ENCODE measurements at places on chromosomes 7 and 10.

- no peak for DNase-seq
These were observed 91.3 kb upstream of the BET1 start for GRCh38 chr7:94095316-94096009.

DNA sequence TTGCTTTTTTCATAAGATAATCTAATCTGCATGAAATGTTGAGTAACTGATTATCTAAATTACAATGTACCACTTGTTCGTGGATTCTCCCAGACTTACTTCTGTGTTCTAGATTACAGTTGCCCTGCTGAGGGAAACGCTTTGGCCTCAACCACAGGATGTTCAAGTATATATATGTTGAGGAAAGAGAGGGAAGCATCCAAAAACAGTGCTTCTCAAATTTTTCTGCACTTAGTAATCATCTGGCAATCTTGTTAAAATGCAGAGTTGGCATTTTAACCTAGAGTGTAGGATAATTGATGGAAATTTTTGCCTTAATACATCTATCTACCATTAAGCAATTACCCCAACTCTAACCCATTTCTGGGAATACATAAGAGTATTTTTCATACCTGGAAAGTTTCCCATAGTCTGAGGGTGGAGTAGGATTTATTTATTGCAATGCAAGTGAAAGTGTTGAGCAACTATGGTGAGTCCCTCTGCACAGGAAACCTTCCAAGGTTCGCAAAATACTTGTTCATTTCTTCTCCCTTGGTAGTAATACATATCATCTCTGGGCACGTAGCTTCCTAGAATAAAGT, 59.6 kb upstream of the C1GALT1 start:
- DNase-seq: no peak

- no peak for DNase-seq
These were observed 3.0 kb upstream of the PLAU start for GRCh38 chr10:73907841-73908517.

- DNase-seq: no peak
These were observed 204.4 kb upstream of the TMEM72 start for GRCh38 chr10:44706745-44707144.

DNA sequence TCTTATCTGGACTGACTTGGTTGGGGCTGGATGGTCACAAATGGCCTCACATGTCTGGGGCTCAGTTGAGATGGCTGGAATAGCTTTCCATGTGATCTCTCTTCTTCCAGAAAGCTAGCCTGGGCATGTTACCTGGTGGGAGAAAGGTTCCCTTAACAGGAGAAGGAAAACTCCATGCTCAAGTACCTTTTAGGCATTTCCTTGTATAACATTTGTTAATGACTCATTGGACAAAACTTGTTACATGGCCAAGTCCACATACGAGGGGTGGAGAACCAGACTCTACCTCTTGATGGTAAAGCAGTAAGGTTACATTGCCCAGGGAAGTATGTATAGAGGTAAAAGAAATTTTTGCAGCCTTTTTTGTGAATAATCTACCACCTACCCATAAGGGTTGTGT, 826.4 kb downstream of the LRMDA start:
- DNase-seq: no peak

DNA sequence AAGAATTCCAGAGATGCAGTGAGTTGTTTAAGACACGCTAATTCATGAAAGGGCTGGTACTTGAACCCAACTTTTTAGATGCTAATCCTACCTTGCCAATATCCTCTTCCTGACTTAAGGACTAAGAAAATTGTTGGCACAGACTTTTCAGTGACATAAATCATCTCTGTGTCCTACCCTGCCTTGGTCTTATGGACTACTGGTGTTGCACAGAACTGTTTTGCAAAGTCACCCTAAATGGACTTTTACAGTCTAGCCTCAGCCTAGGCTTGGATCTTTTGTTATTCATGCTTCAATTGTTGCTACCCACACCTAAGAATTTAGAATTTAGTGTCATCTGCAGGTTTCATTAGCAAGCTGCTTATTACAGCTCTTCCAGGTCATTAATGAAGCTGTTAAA, 112.7 kb downstream of the SORCS1 start:
- no peak for DNase-seq

GRCh38 chr10:63666836-63667383, 145.7 kb downstream of the REEP3 start:
- no peak for DNase-seq

DNA sequence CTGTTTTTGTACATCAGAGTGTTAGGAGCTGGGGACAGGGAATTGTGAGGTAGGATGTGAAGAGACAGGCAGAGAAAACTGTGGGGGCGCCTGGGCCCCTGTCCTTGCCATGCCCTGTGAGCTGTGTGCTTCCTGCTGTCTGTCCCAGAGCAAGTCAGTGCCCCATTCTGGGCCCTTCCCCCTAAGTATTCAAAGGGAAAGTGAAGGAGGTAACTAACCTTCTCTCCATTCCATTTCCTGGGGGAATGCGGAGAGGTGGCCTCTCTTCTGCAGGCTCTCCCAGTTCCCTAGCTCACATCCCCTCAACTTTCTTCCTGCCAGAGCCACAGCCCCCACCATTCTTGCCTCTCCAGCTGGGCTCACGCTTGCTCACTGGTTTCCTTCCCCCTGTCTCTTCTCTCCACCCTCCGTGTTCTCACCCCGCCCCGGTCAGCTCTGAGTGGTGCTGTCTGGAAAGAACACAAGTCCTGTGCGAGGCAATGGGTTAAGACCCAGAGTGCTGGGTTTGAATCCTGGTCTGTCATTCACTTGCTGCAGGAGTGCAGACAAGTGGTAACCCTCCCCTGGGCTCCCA, 9.7 kb upstream of the VSIR start:
- no peak for DNase-seq

DNA sequence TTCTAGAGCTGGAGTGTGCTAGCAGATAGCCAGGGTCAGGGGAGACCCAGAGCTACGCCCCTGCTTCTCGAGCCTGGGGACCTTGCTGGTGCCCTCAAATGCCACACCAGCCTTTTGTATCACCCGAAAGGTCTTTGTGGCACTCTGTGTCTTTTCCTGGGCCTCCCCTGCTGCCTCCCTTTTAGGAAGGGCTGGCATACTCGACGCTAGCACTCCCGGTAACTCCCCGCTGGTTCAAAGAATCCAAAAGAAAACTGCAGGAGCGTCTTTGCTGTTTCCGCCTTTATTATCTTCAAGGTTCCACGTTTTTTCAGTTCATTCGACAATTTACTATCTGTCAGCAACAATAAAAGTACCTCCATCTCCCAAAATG, 36.3 kb downstream of the CTBP2 start:
- no peak for DNase-seq

DNA sequence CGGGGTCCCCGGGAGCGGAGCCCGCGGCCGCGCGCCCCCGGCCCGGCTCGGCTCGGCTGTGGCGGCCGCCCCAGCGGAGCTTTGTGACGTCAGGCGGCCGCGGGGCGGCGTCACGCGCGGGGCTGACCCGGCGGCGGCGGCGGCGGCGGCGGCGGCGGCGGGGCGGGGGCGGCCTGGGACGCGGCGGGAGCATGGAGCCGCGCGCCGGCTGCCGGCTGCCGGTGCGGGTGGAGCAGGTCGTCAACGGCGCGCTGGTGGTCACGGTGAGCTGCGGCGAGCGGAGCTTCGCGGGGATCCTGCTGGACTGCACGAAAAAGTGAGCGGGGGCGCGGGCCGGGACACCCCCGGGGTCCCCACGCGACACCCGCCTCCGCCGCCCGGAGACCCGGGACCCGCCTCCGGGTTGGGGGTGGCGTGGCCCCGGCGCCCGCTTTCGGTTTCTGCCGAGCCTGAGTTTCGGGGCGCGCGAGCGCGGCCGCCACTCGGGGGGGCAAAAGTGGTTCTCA, at the start of gene PWWP2B:
Gene PWWP2B, plus strand, starts transcription at position 165 of the 506 bp plus-strand sequence. Its CDS starts 27 bp downstream, at position 192.
- peak; percentile 83 for DNase-seq

DNA sequence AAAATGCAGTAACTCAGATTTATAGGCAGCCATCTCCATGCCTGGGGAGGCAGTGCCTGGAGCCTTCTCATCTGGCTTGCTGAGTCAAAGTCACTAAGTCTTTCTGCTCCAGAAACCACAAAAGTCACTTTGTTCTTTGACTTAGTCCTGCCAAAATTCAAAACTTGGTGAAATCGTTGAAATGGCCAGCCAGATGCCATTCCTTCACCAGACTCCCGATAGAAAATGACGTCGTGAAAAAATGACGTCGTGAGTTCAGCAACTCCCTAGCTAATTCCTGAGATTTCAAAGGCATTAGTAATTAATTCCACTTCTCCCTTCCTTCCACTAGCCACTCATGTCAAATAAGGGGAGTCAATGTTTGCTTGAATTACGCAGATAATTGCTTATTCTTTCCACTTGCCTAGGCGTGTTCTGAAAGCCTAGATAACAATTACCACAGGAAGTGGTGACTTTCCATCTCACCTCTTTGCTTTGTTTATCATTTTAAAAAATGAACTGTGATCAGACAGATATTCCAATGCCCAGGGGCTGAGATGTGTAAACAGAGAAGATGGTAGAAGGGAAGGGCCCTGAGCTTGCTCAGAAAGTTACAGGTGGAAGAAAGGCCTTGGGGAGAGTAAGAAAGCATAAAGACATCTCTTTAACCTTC, 48.5 kb upstream of the OSBPL3 start:
- DNase-seq: no peak

DNA sequence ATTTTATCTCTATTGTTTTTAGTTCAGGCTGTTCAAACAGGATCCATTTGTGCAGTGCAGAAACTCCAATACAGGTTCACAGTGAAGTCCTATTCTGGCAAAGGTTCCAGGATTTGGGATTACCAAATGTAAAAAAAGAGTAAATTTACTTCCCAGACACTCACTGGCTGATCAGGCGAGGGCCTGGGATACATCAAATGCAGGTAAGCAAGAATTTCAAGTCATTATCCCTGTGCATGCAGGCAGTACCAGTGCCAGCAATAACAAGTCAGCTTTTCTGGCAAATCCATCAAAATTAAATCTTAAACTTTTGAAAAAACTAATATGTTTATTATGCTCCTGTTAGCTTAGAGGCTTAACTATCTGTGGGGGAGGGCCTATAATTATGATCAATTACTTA, 6.3 kb downstream of the CDK6 start:
- DNase-seq: no peak

DNA sequence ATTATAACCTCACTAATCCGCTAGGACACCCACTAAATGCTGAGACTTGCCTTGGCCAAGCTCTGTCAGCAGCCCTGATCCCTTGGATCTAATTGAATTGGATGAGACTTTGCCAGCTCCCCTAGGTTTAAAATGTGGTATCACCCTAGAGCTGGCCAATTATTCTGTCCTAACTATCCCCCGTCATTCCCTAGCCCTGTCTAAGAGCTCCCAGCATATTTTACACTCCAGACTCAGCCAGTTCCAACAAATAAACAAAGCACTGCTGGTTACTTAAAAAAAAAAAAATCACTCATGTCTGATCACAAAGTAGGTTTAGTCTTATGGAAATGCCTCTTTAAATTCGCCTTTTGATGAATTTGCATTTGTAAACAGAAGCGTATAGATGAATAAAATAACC, 147.9 kb upstream of the EGR2 start:
- no peak for DNase-seq

- no peak for DNase-seq
These were observed 81.5 kb downstream of the SRPK2 start for GRCh38 chr7:105307163-105307672.

GRCh38 chr7:100353685-100354330, 4.1 kb upstream of the PILRB start:
- peak; percentile 76 for DNase-seq

DNA sequence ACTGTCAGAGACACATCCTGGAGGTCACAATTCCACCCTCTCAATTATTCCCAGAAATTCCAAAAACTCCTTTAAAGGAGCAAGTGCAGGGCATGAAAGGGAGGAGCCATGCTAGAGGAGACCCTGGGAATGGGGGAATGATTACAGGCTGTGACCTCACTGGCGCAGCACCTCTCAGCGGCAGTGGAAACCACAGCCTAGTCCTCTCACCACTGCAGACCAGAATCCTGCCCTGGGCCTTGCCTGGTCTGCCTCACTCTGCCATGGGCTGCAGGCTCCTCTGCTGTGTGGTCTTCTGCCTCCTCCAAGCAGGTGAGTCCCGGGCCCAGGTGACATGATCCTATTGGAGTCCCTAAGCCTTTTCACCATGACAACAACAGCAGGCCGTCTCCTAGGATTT, 50.5 kb upstream of the PRSS58 start:
- DNase-seq: no peak

DNA sequence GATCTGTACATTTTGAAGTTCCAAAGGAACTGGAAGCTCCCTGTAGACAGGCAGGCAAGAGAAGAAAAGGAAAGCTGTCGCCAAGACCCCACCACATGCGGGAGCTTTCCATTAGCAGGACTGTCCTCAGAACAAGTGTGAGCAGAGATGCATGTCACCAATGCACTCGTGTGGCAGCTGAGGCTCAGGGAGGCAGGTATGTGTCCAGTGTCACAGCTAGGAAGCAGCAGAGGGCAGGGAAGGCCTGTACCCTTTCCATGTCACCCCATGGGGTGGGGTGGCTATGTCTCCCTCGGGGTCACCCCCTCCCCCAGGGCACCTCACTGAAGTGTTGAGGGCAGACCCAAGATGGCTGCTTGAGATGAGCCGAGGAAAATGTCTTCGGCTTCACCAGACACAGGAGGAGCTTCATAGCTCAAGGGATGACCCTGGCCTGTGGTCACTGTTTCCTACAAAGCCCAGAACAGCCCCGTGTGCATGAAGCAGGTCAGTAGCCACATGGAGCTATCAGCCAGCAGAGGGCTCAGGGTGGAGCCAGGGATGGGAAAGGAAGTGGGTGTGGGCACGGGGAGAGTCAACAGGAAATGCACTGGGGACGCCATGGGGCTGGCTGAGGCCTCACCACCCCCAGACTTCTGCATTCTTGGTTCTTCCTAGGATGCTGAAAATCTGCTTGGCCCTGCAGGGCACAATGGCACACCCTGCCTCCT, 96.6 kb downstream of the FAM53B start:
- DNase-seq: no peak

- DNase-seq: peak; percentile 67
These were observed 376 bp downstream of the GNA12 start for GRCh38 chr7:2843711-2844152.

Measured in activated CD8-positive, alpha-beta memory T cell treated with anti-CD3 and anti-CD28 coated beads for 24 hours (primary cell).